NCI-H1105 treated with DMSO at 0.1 percent for 48 hours (cell line): ENCODE measurements at places on chromosomes 7 and 10.
A peak's percentile ranks its signal among the peaks of the same experiment; 100 is the strongest.

DNA sequence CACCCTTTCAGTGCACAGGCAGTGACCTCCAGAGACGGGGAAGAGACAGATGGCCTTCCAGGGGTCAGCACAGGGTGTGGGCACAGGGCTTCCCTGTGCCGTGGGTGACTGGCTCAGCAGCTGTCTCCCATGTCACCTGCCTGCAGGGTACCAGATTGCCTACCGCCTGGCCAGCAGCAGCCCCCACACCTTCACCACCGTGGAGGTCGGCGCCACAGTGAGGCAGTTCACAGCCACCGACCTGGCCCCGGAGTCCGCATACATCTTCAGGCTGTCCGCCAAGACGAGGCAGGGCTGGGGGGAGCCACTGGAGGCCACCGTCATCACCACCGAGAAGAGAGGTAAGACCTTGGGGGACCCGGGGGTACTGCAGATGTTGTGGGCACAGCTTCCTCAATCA is 536.5 kb upstream of the FOXK1 start:
- no peak for DNase-seq

GRCh38 chr7:145105561-145105960 is 269.7 kb upstream of the TPK1 start:
- DNase-seq = peak; percentile 38

DNA sequence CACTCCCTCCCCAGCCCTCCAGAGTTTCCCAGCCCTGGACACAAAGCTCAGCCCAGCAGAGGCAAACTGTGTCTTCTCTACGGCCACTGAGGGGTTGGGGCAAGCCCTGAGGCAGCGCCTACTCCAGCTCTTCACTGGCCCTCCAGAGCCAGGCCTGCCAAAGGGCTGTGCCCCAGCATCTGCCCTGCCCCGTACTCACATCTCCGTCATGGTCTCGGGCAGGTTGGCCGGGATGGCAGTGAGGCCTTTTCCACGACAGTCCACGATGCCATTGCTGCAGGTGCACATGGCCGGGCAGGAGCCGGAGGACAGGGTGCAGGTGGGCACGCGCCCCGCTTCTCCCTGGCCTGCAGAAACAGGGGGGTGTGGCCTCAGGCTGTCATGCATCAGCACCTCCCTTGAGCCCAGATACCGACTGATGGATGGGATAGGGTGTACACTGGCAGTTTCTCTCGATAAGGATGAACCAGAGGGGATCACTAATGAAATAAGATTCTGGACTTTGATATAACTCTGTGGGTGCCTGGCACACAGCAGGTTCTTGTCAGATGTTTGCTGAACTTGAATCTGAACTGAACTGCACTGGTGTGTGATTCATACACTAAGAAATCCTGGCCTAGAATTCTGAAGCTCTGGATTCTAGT is 125.2 kb downstream of the SLIT1 start:
- no peak for DNase-seq

GRCh38 chr7:131111081-131111576 is 216.5 kb upstream of the MKLN1 start:
- peak; percentile 43 for DNase-seq

- no peak for DNase-seq
Measured at GRCh38 chr7:139825666-139826290, 3.3 kb upstream of the TBXAS1 start.

DNA sequence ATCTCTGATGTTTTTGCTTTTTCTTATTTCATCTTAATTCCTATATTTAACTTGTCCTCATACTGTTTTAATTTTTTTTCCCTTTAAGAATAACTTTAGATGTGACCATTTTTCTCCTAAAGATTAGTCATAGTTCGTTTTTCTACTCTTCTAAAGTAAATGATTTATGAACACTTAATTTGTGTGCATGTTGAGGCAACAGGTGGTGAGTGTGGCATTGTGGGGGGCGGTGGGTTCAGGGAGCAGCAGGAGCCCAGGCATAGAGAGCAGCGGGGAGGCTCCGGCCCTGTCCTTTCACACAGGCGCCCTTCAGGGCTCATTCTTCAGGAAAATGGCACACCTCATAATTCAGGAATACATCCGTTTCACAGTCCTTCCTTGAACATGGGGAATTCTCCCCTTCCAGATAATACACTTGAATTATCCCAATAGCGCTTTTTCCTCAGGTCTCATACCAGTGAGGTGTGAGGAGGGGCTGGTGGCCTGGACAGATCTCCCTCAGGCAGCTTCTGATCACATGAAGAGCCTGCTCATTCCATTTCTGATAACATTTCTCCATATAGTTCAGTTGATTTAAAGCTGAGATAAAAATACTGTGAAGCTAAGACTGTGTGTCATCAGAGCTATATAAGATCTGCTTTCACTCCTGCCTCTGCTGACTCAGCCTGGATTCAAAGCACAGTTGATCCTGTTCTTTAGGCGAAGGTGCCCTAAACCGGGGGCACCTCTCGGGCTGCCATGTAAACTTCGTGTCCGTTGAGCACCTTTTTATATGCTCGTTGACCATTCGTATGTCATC is 40.2 kb downstream of the CUL1 start:
- no peak for DNase-seq

DNA sequence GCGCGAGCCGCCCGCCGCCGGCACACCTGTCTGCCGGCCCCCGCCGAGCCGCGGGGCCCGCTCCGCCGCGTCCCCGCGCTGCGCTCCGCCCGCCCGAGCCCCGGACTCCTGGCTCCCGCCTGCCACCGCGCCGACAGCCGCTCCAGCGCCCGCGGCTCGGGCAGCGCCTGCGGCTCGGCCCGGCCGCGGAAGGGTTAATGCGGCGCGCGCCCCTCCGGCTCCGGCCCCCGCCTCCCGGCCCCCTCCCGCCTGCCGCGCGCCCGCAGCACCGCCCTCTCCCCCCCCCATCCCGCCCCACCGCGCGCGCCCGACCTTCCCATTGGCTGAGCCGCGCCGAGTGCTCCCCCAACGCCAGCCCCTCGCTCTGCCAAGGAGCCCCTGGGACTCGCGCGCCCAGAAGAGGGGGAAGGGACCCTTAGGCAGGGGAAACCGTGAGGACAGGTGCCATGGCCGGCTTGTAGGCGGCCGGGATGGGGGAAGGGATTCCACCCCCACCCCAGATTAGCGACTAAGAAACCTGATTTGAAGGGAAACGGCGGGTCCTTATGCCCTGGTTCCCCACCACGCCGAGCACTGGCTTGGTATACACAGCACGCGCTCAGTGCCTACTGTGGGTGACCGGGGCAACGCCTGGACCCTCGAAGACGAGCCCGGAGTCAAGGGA is at the start of gene KCNH2:
TSS of gene KCNH2 (minus strand) at position 196 of the 664 bp plus-strand sequence. CDS start 408 bp downstream, outside the sequence.
- DNase-seq = peak; percentile 89

- no peak for DNase-seq
Measured at GRCh38 chr7:158361326-158361946, 226.2 kb downstream of the PTPRN2 start.

DNA sequence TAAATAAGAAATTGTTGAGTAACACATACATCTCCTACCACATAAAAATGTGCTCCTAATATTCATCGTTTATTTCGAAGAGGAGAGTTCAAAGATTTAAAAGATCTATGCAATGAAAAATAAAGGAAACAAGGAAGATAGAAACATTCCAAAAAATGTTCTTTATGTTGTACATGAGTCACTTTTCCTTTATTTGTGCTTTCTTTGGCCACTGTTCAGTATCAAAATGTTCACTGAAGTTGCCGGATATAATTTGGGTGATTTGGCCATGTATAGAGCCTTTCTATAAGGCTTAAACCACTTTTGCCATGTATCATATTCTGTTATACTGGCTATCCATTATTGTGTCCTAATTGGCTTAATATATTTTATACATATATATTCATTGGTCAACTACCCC is 62.9 kb upstream of the PRR15 start:
- DNase-seq = no peak

DNA sequence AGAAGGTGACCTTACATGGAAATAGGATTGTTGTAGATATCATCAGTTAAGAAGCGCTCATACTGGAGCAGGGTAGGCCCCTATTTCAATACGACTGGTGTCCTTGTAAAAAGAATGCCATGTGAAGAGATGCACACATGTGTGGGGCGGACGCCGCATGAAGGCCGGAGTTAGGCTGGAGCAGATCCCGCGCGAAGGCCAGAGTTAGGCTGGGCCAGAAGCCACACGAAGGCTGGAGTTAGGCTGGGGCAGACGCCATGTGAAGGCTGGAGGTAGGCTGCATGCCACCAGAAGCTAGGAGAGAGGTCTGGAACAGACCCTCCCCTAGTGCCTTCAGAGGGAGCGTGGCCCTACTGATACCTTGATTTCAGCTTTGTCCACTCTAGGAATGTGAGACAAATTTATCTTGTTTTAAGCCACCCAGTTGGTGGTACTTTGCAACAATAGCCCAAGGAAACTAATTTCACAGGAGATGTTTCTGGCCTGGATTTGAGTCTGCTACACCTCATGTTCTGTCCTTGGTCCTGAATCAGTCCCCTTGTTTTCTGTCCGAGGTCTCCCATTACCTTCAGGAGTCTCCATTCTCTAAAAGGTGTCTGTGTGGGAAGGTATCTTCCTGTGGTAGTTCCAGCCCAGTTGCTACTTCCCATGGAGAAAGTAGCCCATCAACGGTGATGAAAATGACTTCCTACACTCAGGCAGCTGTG is 585.8 kb downstream of the LRMDA start:
- DNase-seq = no peak

DNA sequence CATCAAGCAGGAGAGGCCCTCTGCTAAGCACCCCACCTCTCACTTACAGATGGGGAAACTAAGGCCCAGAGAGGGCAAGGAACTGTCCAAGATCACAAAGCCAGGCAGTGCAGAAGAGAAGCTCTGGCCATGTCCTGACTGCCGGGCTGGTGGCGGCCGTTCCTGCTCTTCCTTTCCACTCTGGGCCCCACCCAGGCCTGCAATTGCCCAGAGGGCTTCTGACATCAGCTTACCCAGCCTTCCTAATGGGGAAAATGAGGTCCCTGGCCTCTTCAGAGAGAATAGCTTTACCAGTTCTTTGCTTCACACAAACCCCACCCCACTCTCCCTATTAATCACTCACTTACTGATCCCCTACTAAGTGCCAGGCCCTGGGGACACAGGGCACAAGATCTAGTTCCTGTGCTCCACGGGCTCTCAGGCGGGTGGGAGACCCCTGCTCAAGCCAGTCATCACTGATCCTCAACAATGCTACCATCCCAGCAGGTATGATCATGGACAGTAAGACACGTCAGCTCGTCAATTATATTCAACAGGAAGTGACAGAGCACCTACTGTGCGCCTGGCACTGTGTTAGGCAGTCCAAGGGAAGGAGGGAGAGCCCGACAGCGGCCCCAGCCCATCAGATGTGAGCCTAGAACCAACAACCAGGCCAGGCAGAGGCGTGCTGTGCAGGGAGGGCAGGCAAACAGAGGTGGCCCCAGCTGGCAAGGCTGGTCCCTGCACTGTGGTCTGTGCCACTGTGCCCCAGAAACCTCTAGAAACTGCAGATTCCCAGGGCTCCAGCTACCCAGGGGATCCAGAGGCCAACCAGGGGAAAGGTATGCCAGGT is 26.4 kb upstream of the FRAT2 start:
- DNase-seq = no peak

- DNase-seq = no peak
Measured at GRCh38 chr7:121244120-121244870, 84.5 kb upstream of the WNT16 start.

DNA sequence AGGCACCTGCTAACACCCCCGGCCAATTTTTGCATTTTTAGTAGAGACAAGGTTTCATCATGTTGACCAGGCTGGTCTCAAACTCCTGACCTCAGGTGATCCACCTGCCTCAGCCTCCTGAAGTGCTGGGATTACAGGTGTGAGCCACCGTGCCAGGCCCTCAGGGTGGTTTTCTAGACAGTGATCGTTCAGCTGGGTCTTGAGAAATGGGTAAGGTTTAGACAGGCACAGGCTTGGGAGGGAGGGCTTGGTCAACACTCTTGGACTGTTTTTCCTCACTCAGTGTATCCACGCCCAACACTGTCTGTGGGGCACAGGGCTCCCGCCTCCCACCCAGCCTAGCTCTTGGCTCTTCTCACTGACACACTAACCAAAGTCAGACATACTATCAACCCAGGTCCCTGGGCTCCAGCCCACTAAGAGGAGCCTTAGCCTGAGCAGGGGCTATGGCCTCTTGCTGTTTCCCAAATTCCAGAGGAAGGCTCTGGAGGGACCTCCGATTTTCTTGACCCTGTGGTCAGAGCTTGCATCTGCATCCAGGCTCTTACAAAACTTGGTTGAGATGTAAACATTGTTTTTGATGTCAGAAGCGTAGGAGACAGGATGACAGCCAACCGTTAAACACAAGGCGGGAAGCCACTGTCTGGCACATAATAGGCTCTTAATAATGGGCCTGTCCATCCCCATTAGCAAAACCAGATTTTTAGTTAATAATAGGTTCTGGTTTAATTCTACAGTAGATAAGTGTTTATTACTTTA is 143.9 kb downstream of the PRKAG2 start:
- no peak for DNase-seq

DNA sequence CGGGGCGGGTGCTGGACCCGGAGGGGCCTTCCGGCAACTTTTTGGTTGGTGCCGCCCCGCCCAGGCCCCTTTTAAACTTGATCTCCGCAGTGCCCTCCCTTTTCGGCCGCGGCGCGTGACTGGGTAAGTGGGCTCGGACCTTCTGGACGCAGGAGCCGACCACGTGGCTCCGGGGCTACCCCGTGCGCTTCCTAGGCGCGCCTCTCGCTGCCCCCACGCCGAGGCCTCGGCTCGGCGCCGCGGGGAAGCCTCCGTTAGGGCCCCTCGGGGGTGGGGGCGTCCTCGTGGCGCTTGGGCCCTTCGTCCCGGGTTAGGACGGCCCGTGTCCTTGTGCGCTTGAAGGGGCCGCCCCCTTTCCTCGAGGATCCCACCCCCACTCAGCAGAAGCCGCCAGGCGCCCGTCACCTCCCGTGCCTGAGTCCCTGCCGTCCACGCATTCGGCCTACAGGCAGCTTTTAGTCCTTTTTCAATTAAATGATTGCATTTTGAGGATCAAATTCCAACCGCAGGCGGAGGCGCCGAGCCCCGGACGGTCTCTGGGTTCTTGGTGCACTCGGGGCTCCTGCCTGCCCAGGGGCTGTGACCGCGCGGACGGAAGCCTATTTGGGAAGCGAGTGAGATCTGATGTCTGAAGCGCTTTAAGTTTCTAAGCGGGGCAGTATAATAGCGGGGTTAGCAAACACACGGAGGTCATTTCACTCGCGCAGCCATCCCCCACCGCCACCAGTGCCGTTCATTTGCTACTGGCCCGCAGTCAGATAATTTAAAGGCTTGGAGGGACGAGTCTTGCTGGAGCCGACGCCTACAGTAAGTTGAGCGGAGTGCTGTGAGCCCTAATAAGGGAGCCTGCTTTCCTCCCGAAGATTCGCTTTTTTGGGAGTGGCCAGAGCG is 31.8 kb upstream of the TOMM7 start:
- DNase-seq = peak; percentile 58

DNA sequence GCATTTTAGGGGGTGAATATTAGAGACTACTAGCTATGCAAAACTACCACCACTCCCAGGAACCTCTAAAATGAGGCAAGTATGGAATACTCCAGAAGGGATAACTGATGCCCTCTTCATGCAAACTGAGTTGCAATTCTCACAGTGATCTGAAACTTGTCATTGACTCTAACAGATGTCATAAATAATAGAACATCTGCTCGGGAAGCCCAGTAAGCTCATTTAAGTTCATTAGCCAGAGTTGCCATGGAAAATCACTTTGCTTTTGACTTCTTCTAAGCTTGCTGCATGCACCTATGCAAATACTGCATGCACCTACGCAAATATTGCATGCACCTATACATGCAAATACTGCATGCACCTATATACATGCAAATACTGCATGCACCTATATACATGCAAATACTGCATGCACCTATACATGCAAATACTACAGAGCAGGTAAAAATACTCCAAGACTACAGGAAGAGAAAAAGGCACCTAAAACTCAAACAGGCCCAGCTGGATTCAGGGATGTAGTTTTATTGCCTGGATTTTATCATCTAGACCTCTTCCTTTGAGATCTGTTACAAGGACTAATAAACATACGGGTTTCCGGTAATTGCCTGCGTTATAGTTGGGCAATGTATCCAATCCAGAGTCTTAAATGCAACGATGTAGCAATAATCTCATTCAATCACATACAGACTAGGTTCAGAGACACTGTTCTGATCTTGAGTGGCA is 1061.1 kb upstream of the AUTS2 start:
- no peak for DNase-seq
